ENCODE measurements at places on chromosomes 3 and 15.

- no peak for DNase-seq
Observed at GRCh38 chr15:88992216-88992615, 79.0 kb upstream of the MFGE8 start.

DNA sequence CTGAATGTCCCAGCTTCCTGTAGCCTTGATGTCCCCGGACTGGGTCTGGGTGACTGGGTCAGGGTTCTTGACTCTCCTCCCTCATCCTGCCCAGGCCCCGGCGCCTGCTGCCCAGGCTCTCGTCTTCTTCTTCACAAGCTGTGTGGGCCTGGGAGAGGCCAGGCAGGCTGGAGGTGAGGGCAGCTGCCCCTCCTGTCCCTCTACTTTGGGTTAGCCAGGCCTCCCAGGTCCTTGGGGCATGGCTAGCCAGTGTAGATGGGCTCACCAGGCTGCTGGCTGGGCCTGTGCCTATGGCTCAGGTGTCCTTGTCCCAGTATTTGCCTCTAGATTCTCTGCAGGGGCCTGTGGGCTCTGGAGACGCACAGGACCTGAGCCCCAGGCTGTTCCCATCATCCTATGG, 31.8 kb downstream of the TKT start:
- no peak for DNase-seq

DNA sequence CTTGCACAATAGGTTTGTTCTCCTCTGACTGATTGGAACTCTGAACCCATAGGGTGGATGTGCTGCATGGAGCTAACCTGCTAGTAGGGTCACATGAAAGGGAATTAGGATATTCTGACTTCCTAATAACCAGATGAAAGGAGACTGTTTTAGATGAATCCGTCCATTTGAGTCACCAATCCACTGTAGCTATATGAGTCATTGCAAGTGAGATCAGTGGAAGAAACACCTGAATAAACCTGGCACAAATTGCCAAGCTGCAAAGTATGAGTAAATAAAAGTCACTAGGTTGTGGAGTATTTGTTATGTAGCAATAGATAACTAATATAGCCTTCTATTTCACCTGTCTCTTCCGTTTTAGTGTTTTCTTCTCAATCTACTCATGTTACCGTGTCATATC, 584.4 kb downstream of the PDCD6IP start:
- DNase-seq, result no peak

GRCh38 chr3:66912306-66912705, 85.8 kb upstream of the KBTBD8 start:
- no peak for DNase-seq

- no peak for DNase-seq
Observed at GRCh38 chr3:157861076-157861765, 245.0 kb downstream of the SHOX2 start.

GRCh38 chr3:165643425-165643824, 193.8 kb downstream of the BCHE start:
- no peak for DNase-seq

- DNase-seq, result no peak
Observed at GRCh38 chr3:104367000-104367399, 999.7 kb upstream of the ALCAM start.

- no peak for DNase-seq
Observed at GRCh38 chr3:97297032-97297431, 467.5 kb upstream of the ARL6 start.

DNA sequence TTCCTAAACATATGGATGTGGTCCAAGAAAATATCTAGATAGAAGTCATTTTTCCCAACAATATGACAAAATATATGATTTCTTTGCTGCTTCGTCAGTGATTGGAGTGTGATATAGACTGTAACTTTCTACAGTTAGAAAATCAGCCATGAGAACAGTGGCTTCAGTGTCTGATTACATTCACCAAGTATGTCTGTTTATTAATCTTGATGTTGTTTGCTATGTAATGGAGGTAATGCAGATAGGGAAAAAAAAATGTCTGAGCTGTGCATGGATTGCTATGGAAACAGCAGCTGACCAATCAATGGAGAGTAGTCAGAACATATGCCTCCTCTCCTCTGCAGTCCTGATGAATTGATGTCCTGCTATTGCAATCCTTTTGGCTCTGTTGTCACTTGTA, 72.3 kb upstream of the GAP43 start:
- DNase-seq, result no peak

DNA sequence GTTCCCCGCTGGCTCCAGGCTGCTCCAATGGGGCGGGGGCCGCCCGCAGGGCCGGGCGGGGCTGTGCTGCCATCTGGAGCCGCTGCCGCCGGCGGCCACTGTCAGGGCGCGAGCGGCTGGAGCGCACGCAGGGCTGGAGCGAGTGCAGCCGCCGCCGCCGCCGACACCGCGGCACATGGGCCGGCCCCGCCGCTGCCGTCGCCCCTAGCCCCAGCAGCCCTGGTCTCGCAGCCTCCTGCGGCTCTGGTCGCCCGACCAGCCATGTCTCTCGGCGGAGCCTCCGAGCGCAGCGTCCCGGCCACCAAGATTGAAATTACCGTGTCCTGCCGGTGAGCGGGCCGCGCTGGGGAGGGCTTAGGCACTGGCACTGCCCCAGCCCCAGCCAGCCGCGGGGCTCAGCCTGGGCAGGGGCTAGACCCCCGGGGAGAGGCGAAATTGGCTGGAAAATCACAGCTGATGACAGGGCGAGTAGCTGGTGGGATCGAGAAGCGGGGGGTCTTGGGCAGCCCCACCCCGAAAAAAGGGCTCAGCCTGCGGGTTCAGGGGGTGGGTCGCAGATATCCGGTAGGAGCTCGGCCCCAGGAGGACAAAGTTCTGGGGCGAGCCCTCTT, at the start of gene CPNE9:
Gene CPNE9 (plus strand): TSS at position 98 of the 611 bp plus-strand sequence. CDS start 164 bp downstream, at position 262.
- DNase-seq, result no peak
